ENCODE measurements at places on chromosomes 2 and 18.

- DNase-seq: no peak
Observed at GRCh38 chr2:64151476-64151875, 7.3 kb upstream of the PELI1 start.

DNA sequence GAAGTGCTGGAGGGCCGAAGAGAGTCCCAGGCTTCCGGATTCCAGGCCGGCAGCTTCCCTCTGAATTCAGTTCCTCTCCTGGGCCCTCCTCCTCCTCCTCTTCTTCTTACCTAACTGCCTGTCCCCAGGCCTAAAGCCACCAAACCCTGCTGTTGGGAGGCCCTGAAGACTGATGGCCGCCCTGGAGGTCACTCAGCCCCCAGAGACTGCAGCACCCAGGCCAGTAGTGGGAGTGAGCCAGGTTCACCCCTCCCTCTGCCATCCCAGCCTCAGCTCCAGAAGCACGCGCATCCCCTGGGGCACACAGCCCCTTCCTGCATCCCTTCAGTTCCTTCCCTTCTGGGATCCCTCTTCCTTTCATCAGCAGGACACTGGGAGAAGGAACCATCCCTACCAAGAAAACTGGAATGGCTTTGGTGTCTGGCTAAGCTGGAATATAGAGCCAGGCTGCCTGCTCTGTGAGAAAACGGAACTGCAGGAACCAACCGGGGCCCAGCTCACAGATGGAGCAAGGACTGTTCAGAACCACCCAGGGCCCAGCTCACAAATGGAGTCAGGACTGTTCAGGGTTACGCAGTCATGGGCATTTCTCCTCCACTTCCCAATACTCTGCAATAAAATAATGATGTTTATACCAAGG lies 127.4 kb downstream of the NDUFA10 start:
- no peak for DNase-seq

DNA sequence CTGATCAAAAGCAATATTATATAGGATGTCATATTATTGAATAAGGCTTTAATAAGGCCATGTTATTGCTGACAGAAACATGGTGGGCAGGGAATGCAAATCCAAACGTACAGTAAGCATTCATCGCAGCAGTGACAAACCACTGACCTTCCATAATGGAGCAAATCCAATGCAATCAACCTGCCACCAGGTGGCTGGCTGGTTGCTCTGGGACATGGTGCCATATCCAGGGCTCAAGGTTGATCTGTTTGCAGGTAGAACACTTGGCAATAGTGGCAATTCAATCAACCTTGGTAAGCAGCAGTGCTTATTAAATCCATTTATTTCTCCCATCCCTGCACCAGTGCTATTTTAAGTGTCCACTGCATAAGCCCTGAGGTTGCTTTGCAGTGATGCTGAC lies 75.4 kb downstream of the CERKL start:
- DNase-seq: no peak

GRCh38 chr2:10863837-10864236 lies 47.9 kb upstream of the KCNF1 start:
- DNase-seq: no peak

DNA sequence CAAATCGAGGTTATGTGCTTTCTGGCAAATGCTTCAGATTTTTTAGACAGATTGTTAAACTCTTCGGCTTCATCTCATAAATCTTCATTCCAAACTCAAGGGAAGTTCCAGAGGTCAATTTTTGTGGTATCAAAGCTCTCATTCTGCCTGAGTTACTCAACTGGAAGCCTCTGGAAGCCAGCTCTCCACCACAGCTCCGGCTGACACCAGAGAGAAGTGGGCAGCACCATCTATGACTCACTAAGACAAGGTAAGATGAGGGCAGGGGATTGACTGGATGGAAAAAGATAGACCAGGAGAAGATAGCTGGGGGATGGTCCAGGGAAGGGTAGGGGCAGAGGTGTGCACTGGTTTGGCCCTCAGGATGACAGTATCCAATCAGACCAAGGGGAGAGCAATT lies 137.3 kb upstream of the HNRNPA3 start:
- peak; percentile 26 for DNase-seq

GRCh38 chr2:99458529-99458928 lies 31.3 kb downstream of the REV1 start:
- DNase-seq: no peak

DNA sequence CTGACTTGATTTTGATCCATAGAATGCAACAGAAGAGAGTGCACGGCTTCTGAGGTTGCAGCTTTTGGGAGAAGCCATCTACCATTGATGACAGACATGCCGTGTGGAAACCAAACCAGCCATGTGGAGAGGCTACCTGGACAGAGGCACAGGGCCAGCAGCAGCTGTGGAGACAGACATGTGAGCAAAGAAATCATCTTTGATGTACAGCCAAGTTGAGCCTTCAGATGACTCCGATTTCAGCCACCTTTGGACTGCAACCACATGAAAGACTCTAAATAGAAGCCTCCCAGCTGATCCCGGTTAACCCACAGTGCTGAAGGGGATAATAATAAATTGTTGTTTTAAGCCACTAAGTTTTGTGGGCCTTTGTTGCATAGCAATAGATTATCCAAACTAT lies 54.2 kb downstream of the TSN start:
- no peak for DNase-seq

GRCh38 chr18:48837676-48838075 lies 113.1 kb downstream of the SMAD7 start:
- no peak for DNase-seq

DNA sequence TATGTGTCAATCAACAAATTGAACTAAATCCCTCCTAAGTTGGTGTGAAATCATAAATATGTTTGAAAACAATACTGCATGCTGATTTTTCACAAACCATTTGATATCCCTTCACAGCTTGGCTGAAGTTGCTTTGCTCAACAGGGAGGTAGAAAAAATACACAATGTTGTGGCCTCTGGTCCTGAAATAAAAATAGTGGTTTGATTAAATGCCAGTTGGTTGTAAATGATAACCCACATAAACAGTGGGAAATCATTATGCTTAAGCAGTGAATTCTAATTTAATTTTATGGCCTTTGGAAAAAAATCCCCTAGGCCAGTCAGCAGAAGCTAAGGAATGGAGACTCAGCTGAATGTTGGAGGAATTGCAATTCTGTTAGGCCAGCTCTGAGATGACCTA lies 359.4 kb upstream of the CWC22 start:
- DNase-seq: peak; percentile 62

DNA sequence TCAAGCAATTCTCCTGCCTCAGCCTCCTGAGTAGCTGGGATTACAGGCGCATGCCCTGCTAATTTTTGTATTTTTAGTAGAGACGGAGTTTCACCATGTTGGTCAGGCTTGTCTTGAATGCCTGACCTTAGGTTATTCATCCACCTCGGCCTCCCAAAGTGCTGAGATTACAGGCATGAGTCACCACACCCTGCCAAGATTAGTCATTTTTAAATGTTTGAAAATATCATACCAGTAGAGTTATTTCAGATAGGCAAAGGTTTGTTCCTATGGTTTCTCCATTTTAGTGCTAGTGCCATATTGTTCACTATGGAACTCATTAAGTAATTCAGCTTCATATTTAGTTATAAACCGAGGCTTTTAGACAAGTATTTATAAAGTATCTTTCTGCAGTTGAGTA lies 52.3 kb downstream of the HIBCH start:
- peak; percentile 86 for DNase-seq

DNA sequence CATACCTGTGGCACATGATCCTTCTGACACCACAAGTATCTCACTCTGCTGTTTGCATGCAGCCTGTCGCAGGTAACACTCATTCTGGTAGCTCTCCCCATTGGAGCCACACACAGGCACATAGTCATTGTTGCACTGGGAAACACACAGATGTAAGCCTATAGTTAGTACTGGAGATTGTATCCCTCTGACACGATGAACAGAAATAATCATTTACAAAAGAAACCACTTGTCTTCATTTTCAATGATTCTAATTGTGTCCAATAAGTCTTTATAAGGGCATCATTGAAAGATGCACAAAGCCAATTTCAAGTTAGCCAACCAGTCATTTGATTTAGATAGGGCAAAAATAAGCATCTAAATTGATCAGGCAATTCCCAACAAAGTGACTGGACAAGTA lies 10.4 kb downstream of the TMEFF2 start:
- no peak for DNase-seq

DNA sequence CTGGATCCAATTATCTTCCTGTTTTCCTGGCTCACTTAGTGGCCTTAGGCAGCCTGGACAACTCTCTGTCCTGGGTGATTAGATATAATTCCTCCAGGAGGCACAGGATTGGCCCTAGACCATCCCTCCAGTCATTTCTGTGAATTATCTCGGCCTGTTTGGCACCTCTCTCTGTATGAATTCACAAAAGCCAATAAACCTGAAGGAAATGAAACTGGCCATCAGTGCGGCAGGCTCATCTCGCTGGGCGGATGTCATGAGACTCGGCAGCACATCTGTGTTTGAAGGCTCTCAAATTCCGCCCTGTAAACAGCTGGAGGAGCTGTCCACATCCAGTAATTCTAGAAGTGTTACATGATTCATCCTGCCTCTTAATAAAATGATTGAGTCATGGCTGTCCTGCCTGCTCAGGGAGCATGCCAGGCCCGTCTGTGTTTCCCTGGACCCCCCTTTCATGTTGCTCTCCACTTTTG lies 38.6 kb downstream of the ACOXL start:
- DNase-seq: peak; percentile 61

DNA sequence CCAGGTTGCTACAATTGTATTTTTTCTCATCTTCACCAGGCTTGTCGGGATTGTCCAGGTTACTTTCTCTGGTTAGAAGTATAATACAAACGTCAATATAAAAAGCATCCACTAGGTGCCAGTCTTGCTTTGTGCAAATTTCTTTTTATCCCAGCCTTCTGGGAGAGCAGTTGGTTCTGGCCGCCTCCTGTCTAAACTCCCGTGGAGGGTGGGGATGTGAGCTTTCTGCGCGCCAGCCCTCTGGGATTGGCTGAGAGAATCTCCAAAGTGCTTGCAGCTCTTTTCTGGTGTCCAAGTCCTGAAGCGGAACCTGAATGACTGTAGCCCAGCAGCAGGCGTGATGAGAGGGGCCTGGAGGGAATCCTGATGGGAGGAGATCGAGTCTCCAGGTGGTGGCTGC lies 22.4 kb upstream of the TOGARAM2 start:
- DNase-seq: peak; percentile 81

GRCh38 chr18:46264255-46264654 lies 160.1 kb downstream of the HAUS1 start:
- peak; percentile 22 for DNase-seq

DNA sequence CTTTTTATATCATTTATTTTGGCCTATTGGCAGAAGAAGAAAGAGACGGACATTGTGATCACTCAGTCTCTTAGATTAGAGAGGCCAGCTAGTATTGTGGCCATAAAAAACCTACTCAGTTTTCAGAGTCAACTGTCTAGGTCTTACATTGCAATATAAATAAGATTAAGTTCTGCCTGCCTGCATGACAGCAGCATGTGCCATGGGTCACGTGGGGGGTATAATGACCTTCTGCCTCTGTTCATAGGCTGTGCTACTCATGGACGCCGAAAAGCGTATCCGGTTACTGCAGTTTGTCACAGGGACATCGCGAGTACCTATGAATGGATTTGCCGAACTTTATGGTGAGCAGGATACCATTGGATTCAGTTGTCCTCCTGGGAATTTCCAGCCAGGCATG lies 238.5 kb downstream of the ALPK2 start:
- no peak for DNase-seq

DNA sequence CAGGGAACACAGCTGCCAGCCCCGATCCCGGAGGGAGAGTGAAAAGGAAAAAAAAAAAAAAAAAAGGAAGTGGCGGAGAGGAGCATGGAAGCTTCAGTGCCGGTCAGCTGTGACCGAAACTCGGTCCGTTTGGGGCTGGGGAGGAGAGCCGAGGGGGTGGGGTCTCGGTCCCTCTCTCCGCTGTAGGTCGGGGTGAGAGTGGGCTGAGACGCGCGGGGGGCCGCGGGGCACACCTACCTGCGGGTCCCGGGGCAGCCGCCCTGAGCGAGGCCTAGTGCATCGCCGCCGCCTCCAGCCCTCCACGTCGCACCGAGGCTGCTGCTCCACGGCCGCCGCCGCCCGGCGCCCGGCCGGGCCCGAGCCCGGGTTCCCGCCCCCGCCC lies 536 bp downstream of the VPS54 start:
- DNase-seq: peak; percentile 67

DNA sequence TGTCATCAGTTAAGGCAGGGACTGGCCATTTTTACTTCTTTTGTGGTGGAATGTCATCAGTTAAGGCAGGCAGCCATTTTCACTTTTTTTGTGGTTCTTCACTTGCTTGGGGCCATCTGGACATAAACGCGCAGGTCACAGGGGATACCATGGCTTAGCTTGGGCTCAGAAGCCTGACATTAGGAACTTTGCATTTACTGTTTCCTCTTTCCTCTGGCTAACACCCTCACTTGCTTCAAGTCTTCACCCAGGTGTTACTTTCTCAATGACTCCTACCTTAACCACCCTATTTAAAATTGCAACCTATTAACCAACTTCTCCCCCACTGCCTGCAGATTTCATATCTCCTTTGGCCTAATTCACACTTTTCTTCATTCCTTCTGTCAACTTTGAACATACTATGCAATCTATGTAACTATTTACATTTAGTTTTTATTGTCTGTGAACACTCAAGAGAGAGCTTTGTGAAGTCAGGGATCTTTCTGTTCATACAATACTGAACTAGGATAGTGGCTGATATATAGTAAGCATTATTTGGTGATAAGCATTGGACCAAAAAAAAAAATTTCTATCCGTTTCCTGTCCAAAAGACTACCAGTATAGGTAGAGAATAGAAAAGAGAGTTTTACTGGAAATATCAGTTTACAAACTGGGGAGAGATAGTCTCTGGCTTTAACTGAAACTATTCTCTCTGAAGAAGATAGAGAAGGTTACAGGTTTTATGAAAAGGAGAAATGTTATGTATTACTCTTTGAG lies 600.1 kb upstream of the ZNF804A start:
- DNase-seq: no peak

DNA sequence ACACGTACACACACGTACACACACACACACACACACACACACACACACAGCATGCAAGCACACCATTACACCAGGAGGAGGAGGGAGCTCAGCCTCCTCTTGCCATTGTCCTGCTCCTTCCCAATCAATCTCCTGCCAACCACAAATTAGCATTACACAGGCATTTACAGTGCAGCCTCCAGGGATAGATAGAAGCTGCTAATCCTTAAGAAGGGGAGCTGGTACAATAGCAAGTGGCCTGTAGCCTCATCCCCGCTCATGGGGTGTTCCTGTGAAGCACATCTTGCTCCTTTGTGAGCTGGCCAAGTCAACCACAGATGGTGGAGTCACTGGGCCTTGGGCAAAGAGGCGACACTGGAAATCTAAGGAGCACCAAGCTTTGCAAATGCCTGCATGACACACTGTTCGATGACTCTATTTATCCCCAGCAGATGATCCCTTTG lies 110.3 kb upstream of the PKDCC start:
- no peak for DNase-seq
